ENCODE measurements at places on chromosomes 3 and 15. TPM values are rescaled to one million over a fixed set of nuclear protein-coding genes. Genes with fewer than 3 reads are reported as not detected.

GRAMD1C gene
- total RNA-seq: 7.3 TPM

HGD gene
- 2.5 TPM for total RNA-seq

NME9 gene
- total RNA-seq: 0.72 TPM

ACVR2B gene
- total RNA-seq: 27.8 TPM

FGF7 gene
- 35.0 TPM for total RNA-seq

GOLGA8M gene
- 0.10 TPM for total RNA-seq

SLC30A4 gene
- total RNA-seq: 14.5 TPM

CAMP gene
- total RNA-seq: not detected

KCNMB2 gene
- 6.2 TPM for total RNA-seq

APOD gene
- 34.5 TPM for total RNA-seq

All from tongue (tissue), 3 donors.